ENCODE measurements at places on chromosomes 3 and 15. TPM values are rescaled to one million over a fixed set of nuclear protein-coding genes. Genes with fewer than 3 reads are reported as not detected.

The IL5RA gene
- total RNA-seq: not detected

The TIGIT gene
- not detected for total RNA-seq

The PROS1 gene
- total RNA-seq: 7.6 TPM

The NOX5 gene
- 0.31 TPM for total RNA-seq

The GATM gene
- total RNA-seq: 2.1 TPM

The GOLGA8N gene
- 0.96 TPM for total RNA-seq

The STRIT1 gene
- not detected for total RNA-seq

The CADM2 gene
- 0.23 TPM for total RNA-seq

The USP19 gene
- total RNA-seq: 26.9 TPM

The FETUB gene
- total RNA-seq: 0.05 TPM

The ZNF502 gene
- 1.7 TPM for total RNA-seq

The FAM3D gene
- total RNA-seq: not detected

All from A549 treated with CpdA at 1 μM for 4 hours (cell line).